ENCODE measurements at places on chromosomes 12 and 14.

DNA sequence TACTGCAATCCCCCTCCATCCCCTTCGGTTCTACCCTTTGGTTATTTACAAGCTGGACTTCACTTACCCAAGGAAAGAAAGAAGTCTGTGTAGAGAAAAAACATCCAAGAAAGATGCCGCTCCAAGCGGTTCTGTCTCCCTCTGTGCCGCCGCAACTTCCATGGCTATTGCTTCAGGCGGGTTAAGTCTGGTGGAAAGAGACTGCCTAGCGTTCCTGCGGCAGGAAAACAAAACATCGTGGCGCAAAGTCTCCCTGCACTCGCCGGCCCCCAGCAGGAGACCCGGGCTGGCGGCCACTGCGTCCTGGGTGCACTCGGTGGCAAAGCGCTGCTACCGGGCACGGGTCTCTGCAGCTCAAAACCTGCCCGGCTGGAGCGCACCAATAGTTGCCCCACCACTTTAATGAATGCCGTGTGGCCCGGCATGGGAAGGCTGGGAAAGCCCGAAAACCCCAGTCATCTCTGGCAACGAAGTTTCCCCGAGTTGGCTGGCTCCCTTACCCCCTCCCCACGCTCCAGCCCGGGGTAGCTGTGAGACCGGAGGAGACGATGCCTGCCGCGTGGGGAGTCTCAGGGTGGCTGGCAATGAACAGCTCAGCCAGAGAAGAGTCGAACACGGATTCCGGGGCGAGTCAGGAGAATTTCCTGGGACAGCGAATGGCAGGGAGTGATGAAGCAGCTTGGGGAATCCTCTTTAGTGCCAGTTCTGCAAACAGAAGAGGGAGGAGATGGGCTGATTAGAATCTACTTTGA lies 3.5 kb upstream of the KCNK10 start:
- DNase-seq, result no peak

GRCh38 chr12:31020385-31021166 lies 53.1 kb upstream of the DDX11 start:
- DNase-seq, result no peak

- DNase-seq, result no peak
These were observed 351.3 kb upstream of the KITLG start for GRCh38 chr12:88931598-88931997.

GRCh38 chr12:3768911-3769447 lies 16.1 kb upstream of the CRACR2A start:
- no peak for DNase-seq

DNA sequence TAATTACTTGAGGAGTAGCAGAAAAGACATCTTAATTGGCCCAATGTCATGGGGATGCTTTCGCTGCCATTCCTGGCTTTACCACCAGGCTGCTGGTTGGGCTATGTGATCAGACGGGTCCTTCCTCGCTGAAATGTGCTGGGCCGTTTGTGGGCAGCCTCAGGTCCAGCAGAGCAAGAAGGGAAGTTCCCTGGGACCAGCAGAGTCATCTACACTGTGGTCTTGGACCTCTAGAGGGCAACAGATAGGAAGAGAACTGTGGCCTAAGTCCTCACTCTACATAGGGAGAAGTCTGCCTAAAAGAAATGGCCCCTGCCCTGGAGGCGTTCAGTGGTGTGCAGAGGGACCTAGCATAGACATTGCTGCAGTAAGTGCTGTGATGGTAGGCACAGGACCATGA lies 10.9 kb downstream of the EVL start:
- DNase-seq, result peak; percentile 47

DNA sequence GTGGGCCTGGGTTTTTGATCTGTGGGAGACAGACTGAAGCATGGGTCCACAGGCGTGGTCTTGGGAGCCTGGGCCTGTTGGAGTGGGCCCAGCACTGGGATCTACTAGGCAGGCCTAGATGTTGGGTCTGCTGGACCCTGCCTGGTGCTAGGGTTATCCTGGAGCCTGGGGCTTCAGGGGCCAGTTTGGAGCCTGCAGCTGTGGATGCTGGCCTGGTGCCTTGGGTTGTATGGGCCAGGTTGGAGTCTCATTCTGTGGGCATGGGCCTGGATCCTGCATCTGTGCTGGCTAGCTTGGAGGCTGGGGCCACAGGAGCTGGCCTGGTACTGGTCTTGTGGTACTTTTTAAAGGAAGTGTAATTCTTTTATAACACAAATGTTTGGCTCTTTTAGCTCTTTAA lies 68.0 kb downstream of the GPHN start:
- DNase-seq, result no peak

- no peak for DNase-seq
These were observed 456.1 kb downstream of the AEBP2 start for GRCh38 chr12:19895246-19896020.

DNA sequence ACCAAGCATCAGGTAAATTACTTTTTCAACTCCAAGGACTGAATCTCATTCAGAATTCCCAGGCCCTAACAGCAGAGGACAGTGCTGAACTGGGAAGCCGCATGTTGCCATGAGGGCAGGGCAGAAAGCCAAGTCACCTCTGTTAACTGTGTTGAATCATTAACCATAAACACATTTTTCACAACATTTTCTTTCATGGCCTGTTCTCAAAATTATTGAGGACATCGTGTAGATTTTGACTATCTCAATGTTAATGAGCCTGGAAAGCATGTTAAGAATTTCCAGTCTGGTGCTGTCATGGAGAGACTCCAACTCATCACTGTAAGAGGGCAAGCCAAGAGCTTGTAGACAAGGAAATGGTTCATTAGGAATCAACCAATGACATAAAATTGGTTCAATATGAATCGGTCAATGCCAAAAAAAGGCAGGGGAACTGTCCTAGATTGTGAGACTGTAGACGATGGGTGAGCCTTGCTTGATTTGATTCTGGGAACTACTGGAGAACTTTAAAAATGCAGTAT lies 33.7 kb downstream of the CPM start:
- DNase-seq, result no peak

- no peak for DNase-seq
These were observed 256.4 kb downstream of the SNAPC1 start for GRCh38 chr14:62018606-62019005.

DNA sequence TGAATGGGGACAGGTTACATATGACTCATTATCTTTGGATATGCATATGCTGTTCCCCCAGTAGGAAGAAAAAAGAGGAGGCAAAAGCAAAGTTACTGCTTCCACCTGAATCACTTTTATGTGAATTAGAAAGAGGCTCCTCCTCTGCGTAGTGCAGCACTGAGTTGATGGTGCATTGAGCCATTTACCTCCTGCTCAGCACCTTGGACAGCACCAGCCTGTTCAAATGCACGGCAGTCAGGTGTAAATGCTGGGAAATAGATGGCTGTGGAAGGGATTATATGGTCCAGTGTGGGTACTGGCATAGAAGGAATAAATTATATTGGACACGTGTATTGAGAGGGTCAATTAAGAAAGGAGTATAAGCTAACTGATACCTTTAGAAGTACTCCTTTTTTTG lies 541.9 kb upstream of the SEL1L start:
- DNase-seq, result no peak

DNA sequence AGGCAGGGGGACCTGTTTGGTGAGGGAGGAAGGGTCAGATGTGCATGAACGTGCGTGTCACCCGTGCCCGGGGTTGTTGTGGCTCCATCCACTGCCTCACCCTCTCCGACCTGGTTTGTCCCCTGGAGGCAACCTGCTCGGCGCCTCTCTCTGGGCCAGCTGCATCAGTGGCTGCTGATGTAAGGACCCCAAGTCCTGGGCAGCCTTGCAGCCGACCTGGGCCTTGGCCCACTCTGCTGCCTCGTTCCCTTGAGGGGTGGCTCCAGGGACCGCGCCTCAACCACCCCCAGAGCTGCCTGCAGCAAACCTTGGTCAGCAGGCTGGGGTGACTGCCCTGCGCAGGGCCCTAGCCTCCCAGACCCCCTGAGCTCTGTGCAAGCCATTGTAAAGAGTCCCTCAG lies 351.7 kb downstream of the TMEM121 start:
- DNase-seq, result no peak

DNA sequence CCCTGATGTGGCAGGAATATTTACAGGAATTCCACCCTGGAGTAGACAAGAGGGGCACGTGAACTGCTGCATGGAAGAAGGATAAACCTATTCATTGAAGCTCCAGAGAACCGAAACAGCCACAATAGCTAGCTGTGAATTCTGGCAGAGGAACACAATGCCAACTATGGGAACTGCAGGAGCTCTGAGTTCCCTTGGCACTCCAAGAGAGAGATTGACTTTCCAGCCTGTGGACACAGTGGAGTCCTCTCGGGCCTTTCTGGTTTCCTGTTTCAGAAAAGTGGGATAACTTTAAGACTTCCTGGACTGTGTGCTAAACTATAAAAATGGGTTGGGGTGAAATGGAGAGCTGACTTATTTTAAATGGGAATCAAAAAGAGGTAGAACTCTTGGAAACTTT lies 11.9 kb downstream of the CACNA2D4 start:
- no peak for DNase-seq

- no peak for DNase-seq
These were observed 32.3 kb downstream of the KCNK13 start for GRCh38 chr14:90093942-90094595.

DNA sequence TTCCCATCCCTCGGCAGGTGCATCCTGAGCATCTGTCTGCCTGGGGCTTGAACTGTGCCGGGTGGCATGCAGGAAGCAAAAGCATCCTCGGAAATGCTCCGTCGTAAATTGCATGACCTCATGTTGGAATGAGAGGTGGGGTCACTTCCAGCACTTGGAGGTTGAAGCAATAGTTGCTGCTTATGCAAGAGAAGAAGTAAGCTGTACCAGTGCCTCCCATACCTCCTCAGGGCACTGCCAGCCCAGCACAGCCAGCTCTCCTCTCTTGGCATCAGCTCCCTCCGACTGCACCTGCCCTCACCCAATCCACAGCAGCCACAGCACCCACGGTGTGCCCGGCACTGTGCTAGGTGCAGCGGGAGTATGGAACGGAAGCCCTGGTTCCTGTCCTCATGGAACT lies 11.5 kb downstream of the TEAD4 start:
- no peak for DNase-seq

DNA sequence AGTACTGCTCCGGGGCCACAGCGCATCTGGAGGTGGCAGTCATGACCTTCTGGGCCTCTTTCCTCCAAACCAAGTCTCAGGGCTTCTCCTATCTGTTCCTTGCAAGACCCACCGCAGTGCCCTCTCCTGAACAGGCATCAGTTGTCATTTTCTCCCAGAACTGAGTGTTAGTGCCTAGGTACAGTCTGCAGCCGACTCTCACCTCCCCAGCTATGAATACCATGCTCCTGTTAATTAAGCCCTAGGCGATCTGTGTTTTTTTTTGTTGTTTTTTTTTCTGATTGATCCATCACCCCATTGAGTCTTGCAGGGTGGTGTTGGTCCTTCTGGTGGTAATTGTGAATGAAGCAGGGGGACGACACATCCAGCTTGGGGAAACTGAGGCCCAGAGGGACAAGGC lies 47.5 kb upstream of the DLK1 start:
- DNase-seq, result no peak

- no peak for DNase-seq
These were observed 4.7 kb upstream of the ITGB7 start for GRCh38 chr12:53211476-53212381.

DNA sequence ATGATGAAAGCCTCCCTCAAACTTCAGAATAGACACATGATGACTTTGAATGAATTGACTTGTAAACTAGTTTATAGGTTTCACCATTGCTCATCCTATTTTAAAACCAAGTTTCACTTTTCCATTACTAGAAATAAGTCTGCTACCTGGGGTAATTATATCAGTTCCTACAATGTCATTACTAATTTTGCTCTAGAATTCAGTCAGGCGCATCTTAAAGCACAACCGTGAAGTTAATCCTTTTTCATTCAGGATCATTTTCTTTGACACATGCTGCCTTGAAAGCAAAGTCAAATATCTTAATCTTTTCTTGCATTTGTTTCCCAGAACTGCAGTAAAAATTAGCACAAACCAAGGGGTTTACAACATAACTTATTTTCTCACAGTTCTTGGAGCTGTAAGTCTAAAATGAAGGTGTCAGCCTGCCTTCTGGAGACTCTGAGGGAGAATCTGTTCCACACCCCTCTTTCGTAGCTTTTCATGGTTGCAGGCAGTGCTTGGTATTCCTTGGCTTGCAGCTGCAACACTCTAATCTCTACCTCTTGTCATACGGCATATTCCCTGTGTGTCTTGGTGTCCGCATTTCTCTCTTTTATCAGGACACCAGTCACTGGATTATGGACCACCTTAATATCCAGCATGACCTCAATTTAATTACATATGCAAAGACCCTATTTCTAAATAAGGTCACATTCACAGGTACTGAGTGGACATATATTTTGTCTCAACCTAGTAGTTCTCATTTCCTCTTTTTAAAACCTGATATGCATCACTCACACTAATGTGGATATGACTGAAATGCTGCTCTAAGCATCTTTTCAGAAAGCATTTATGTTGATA lies 114.3 kb upstream of the PDZRN4 start:
- DNase-seq, result no peak

DNA sequence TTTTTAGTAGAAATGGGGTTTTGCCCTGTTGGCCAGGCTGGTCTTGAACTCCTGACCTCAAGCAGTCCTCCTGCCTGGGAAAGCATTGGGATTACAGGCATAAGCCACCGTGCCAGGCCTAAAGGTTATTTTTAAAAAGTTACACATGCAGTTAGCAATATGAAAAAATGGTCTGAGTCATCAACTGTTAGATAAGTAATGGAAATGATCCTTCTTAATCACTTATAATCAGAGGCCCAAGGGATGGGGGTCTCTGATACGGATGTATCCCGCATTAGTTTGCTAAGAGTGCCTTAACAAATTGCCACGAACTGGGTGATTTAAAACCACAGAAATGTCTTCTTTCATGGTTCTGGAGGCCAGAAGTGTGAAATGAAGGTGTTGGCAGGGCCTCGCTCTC lies 54.1 kb upstream of the FERMT2 start:
- no peak for DNase-seq

- no peak for DNase-seq
These were observed 19.2 kb downstream of the LUM start for GRCh38 chr12:91091916-91092715.

GRCh38 chr14:94770251-94770749 lies 387 bp upstream of the GSC start:
- no peak for DNase-seq

- DNase-seq, result no peak
These were observed 50.3 kb upstream of the KITLG start for GRCh38 chr12:88630561-88630960.

GRCh38 chr12:131757111-131757510 lies 46.2 kb downstream of the SFSWAP start:
- DNase-seq, result no peak

GRCh38 chr14:72439707-72440106 lies 454.2 kb downstream of the DPF3 start:
- DNase-seq, result no peak

- no peak for DNase-seq
These were observed 286.7 kb downstream of the ZFP36L1 start for GRCh38 chr14:68506021-68506644.

GRCh38 chr12:59168647-59169046 lies 248.3 kb upstream of the LRIG3 start:
- DNase-seq, result no peak

Measured in stimulated activated CD4-positive, alpha-beta T cell treated with anti-CD3 and anti-CD28 coated beads, Interleukin-4, amount 100 ng/mL, for 24 hours (primary cell).